Suppressor macrophage treated with lipopolysaccharide for 4 hours (primary cell): ENCODE measurements at places on chromosomes 7 and 10.

- DNase-seq: no peak
These were observed 54.2 kb downstream of the FOXP2 start for GRCh38 chr7:114468844-114469243.

DNA sequence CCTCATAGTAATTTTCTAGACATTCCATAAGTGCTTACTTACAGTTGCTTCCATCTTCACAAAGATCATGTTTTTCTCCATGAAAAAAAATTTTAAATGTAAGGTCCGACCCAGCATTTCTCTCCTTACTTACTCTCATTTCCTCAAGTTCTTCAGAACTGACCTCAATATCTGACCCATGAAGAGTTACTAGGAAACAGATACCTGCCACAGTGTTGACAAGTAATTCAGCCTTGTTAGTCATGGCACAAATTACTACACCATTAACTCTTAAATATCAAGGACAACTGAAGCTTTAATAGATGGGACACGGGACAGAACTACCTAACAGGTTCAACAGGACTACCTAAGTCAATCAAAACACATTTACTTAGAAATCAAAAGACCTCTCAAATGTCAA, 316.2 kb downstream of the POM121L12 start:
- DNase-seq: no peak

GRCh38 chr10:33277135-33277536, 57.3 kb downstream of the NRP1 start:
- no peak for DNase-seq

GRCh38 chr7:54116956-54117355, 425.2 kb upstream of the VSTM2A start:
- no peak for DNase-seq

GRCh38 chr10:4656576-4657194, 169.3 kb upstream of the AKR1E2 start:
- DNase-seq: peak; percentile 67

GRCh38 chr10:86035791-86036543, 330.6 kb downstream of the GRID1 start:
- DNase-seq: no peak

- no peak for DNase-seq
These were observed 13.9 kb upstream of the TBRG4 start for GRCh38 chr7:45125193-45125904.

DNA sequence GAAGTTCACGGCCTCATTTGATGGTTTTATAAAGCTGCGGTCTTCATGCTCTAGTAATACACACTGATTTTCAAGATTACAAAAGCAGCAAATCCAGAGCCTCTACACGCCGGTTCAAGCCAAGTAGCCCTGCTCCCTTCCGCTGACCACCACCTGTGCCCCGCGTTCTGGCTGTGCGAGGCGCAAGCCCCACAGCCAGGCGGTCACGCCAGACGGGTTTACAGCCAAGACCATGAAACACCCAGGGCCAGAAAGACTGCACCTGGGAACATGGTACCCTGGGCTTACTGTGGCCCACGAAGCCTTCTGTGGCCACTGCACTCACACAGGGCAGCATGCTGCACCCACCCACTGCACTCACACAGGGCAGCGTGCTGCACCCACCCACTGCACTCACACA, 33.6 kb downstream of the GPER1 start:
- no peak for DNase-seq

DNA sequence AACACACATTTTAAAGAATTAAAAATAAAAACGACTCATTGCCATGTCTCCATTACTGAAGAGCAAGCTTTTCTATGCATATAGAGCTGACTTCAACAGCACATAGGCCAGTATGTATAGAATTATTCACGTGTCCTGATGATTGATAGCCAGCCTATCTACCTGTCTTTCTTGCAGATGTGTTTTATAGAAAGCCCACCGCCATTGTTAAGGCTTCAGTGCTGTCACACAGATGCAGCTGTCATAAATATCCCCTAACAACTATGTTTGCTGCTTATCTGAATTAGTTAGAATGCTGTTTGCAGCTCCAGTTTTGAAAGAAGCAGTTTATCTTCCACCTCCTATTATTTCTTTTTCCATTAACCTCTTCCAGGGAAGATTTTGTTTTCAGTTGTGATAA, 235.9 kb downstream of the SLC25A13 start:
- no peak for DNase-seq

DNA sequence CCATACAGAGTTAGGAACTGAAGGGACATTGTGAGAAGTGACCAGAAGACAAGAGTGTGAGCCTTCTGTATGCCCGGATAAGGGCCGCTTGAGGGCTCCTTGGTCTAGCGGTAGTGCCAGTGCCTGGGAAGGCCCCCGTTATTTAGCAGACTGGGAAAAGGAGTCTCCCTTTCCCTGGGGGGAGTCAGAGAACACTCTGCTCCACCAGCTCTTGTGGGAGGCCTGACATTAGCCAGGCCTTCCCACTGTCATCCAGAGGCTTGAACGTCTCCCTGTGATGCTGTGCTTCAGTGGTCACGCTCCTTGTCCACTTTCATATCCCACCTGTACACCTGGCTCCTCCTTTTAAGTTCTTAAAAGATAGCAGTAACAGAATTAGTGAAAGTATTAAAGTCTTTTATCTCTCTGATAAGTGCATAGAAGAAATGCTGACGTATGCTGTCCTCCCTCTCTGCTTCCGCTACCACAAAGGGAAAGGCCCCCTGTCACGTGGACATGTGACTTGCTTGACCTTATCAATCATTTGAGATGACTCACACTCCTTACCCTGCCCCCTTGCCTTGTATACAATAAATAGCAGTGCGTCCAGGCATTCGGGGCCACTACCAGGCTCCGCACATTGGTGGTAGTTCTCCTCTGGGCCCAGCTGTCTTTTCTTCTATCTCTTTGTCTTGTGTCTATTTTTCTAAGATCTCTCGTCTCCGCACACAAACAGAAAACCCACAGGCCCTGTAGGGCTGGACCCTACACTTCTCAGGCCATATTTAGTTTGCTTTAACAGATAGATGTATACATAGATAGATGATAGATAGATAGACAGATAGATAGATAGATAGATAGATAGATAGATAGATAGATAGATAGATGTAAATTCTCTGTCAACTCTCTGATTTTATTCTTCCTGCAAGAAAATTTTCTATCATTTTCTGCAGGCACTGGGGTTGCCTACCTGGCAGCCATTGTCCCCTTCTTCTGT, 131.5 kb upstream of the JCAD start:
- no peak for DNase-seq

GRCh38 chr7:149456506-149457421, 4.1 kb downstream of the ZNF777 start:
- DNase-seq: no peak

- no peak for DNase-seq
These were observed 630.1 kb downstream of the PARD3 start for GRCh38 chr10:34184939-34185386.

DNA sequence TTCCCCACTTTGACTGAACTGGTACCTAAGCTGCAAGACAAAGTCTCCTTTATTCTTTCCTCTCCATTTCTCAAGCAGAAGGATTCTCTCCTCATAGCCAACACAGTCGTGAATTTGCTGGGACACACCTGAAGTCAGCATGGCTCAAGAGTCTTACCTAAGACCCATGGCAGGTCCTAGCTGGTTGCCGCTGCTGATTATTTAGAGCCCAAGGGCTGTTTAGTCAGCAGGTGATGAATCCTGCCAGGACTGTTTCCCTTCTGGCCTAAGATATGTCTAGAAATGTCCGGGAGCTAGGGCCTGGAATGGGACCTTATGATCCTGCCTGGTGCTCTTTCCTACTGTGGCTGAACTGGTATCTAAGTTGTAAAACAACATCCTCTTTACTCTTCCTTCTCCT, 82.8 kb downstream of the AHCYL2 start:
- no peak for DNase-seq

DNA sequence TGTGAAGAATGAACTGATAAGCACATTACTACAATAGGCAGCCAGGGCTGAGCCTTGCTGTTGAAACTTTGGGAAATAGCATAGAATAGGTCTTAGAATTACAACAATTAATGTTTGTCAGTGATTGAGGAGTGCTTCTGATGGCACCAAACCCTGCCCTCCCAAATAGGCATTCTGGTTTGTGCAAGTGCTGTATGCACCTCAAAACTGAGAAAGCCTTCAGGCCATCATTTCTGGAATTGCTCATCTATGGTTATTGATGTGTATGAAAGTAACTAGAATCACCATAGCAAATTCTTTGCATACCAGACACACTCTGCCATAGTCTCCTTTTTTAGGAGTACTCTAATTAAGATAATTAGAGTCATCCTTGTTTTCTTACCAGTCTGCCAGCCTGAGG, 585.0 kb upstream of the MBL2 start:
- no peak for DNase-seq

GRCh38 chr10:110651044-110651958, 7.2 kb downstream of the RBM20 start:
- DNase-seq: peak; percentile 9

DNA sequence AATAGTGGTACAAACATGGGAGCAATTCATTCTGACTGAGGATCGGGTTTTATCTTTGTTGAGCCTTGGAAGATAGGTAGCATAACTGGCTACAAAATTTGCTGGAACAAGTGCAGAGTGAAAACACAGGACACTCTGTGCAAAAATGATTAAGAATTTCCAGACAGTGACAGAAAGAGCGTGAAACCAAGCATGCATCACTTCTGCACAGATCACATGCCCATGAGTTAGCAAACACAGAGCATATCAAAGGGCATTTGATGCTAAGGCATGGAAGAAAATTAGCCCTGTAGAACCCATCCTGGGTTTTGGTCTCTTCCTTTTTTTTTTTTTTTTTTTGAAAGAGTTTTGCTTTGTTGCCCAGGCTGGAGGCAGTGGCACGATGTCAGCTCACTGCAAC, 28.3 kb downstream of the TECTB start:
- DNase-seq: no peak

GRCh38 chr7:51275532-51275931, 41.1 kb downstream of the COBL start:
- DNase-seq: no peak

- no peak for DNase-seq
These were observed 8.6 kb upstream of the MNX1 start for GRCh38 chr7:157018997-157019608.

DNA sequence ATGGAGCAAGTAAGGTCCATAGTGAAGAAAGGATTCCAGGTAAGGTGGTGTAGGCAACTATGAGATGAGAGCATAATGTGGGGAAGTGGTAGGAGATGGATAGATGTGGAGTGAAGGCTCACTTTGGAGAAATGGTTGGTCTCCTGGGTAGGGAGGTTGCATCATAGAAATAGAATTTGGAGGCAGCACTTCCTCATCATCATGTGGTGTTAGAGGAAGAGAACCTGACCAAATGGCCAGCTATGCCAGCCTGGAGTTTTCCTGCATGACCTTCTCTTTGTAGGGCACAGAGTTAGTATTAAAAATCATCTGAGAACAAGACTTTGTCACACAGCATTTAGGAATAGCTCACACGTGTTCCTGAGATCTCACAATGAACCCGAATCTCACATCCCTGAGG, 126.7 kb upstream of the CXCL12 start:
- peak; percentile 14 for DNase-seq

DNA sequence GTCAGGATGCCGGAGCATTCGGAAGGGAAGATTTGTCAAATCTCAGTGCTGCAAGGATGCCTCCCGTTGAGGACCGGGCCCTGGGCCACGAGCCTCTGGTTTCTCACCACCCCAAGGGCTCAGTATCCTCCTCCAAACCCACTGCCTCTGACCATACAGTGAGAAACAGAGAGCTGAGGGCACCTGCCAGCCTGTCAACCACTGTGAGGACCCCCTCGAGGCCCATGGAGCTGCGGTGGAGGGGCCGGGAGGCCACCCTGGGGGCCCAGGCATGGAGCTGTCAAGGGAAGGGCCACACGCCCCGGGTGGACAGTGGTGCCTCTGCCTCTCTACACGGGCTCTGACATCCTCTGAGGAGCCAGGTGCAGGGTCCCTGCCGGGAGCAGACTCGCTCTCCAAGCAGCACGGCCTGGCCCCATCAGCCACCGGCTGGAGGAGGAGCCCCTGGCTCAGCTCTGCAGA, 248.0 kb upstream of the TCERG1L start:
- DNase-seq: no peak

GRCh38 chr7:45985902-45986301, 64.8 kb upstream of the IGFBP3 start:
- DNase-seq: no peak

- DNase-seq: no peak
These were observed 126.3 kb downstream of the RALA start for GRCh38 chr7:39749717-39750116.

- no peak for DNase-seq
These were observed 52.7 kb downstream of the VWDE start for GRCh38 chr7:12350971-12351370.

DNA sequence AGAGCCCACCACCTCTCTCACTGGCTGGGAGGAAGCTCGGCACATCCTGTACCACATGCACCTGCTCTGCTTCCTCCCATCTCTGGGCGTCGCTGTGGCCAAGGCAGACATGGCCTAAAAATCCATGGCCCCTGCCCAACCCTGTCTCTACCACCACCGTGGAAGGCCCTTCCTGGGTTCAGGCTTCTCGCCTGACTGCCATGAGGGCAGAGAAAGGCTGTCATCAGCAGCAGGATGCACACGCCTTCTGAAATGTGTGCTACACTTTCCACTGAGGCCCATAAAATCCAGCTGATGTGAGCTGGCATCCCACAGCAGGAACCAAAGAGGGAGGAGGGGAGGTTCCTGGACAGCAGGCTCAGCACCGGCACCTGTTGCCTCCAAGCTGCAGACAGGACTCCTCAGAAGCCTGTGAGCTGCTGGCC, 93.4 kb downstream of the PTPRN2 start:
- DNase-seq: no peak

- DNase-seq: no peak
These were observed 122.6 kb downstream of the ITIH5 start for GRCh38 chr10:7544203-7544602.

DNA sequence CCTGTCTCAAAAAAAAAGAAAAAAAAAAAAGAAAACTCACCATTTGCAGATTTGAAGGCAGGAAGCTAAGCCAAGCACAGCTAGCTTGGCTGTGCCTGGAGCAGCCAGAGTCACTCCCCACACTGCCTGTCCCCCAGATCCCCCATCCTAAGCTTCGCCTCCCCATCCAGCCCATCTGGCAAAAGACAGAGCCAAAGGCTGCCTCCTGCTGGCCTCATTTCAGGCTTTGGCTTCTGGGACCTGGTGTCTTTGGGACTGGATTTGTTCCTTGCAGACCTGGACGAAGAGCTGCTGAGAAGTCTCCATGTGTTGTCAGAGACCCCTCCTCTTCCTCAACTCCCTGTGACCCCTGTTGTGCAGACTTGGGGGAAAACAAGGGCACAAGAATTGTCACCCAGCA, 8.1 kb downstream of the ASL start:
- no peak for DNase-seq

GRCh38 chr10:119654540-119654939, 3.4 kb downstream of the BAG3 start:
- no peak for DNase-seq

GRCh38 chr7:45387837-45388236, 186.3 kb upstream of the ADCY1 start:
- no peak for DNase-seq
